ENCODE measurements at places on chromosomes 1 and 21.

DNA sequence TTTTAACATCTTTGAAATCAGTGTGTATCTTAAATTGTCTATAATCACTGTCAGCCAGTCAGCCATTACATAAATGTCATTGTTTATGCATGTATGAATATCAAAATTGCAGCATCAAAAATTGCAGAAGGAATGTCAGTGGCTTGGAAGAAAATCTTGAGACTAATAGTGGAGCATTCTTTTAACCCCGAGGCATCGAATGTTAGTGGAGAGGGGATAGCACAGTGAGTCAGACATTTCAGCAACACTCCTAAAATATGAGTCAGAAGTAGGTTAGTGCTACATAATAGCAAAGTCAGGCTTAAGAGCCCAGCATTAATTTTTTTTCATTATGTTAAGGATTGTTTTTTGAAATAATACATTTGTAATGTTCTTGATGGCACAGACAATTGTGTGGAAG, 45.5 kb downstream of the SNRPE start:
- no peak for DNase-seq

- DNase-seq, result no peak
Observed at GRCh38 chr1:75257424-75257823, 123.2 kb downstream of the LHX8 start.

DNA sequence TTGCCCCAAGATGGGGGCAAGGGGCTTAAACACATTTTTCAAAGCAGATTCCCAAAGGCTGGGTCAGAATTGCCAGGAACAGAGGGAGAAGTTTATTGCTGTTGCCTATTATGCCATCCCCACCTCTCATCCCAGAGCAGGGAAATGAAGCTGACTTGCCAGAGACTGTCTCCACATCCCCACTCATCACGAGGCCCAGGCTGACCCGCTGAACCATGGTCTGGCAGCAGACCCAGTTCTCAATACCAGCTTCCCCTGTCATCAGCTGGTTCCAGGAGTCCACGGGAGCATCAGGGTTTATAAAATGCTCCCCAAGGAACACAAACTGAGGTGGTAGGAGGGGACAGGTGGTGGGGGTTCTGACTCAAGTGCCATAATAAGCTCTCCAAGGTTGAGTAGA, 605.9 kb downstream of the NPHP4 start:
- DNase-seq, result no peak

DNA sequence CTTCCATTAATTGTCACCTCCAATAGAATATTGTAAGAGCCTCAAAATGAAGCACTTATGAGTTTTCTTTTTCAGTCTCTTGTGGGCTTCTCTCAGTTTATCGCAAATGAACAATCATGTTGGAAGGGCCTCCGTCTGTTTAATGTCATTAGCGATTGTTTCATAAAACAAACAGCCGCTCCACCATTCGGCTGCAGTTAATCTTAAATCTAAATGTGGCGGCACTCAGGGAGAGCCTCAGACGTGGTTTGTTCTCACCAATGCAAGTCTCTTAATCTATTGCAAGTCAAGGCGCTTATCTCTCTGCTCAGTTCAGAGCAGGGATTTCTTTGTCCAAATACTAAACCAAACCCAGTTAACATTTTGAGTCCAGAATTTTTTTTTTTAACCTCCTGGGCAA, 34.9 kb upstream of the ESRRG start:
- DNase-seq, result no peak

DNA sequence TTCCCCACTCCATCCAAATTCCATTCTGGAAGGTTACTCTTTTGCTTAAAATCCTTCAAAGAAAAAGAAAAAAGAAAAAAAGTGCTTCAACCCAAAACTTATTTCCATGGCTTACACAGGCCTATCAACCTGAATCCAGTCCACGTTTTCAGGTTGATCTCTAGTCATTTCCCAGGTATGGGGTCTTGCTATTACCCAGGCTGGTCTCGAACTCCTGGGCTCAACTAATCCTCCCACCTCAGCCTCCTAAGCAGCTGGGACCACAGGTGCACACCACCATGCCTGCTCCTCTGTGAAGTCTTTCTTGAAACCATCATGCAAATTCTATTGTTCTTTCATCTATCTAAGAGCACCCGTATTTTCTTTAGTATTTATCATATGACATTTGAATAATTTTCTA, 7.6 kb downstream of the RNF19B start:
- no peak for DNase-seq

GRCh38 chr1:206716870-206717673, 32.4 kb downstream of the MAPKAPK2 start:
- no peak for DNase-seq

DNA sequence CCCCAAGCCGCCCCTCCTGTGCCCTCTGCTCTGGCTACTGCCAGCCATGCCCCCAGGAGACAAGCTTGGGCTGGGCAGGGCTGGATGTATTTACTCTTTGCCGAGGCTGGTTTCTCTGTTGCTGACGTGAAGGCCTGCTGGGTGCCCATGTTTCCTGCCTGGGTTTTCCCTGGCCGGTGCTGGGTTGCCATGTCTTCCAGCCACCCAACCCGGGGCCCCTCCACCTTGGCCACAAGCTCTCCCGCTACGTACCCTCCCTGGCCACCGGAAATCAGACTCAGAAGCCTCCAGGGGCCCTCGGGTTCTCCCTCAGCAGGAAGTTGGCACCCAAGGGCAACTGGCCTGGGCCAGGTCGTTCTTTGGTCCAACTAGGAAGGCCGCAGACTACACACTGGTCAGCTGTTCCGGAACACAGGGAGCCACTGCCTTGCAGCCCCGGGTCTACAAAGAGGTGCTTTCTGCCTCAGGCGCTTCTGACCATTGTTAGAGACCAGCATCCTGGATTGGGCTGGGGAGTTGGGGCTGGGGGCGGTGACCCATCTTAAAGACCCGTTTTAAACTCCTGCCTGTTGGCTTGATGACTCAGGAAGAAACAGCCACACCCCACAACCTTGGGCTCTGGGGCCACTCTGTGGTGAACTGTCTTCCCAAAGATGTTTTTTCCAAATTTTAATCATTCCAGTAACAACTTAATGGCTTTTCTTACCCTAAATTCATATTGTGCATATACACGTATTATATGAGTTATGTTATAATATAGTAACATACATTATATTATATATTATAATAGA, 71.2 kb upstream of the RUNX3 start:
- no peak for DNase-seq

- no peak for DNase-seq
Observed at GRCh38 chr1:45608175-45609156, 15.4 kb downstream of the CCDC17 start.

GRCh38 chr1:64744492-64745180, at the start of gene RAVER2:
TSS of gene RAVER2 (plus strand) at chr1:64745075. CDS start at chr1:64745173, 98 bp downstream.
- DNase-seq, result peak; percentile 13

DNA sequence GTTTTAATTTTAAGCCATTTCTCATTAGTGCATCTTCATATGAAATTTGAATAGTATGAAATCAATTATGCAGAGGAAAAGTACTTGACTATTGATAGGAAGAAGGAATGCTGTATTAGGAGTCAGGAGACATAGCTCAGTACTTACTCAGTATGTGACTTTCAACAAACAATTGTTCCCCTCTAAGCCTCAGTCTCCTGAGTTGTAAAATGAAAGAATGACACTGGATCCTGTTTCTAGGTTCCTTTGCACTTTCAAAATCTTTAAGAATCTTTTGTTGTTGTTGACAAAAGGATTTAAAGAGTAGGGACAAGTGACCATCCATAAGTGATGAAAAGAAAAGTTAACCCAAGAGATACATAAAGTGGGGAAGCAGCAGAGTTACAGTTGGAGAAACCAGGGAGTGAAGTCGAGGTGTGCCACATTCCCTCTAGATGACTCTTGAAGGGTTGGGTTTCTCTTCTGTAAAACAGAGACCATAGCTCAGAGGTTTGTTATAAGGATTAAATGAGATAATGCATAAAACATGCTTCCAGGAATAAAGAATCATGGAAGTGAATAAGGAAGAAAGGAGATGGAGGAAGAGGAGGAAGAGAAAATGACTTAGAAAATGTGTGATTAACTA, 105.7 kb upstream of the KCNJ15 start:
- no peak for DNase-seq

- DNase-seq, result no peak
Observed at GRCh38 chr21:27329255-27329851, 362.5 kb upstream of the ADAMTS5 start.

GRCh38 chr1:65189576-65190115, 41.6 kb downstream of the AK4 start:
- DNase-seq, result no peak

DNA sequence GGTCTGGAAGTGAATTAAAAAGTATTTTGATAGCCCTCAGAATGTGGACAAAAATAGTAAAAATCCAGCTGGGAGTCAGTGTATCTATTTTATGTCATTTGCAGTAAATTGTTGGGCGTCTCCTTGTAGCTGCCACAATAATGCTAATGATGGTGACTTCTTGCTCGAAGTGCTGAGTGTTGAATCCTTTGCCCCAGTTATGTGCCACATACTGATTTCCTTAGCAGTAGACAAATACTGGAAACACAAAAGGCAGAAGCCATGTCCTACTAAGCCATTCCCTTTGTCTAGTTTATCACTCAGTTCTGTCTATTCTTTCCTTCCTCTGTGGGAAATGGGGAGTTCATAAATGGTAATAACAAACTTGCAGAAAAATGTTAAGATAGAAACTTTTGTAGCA, 70.7 kb upstream of the CXADR start:
- no peak for DNase-seq

- DNase-seq, result no peak
Observed at GRCh38 chr21:27369978-27370571, 403.2 kb upstream of the ADAMTS5 start.

- no peak for DNase-seq
Observed at GRCh38 chr1:23366598-23366997, 3.0 kb downstream of the ZNF436 start.

GRCh38 chr1:31259746-31260145, 20.1 kb upstream of the NKAIN1 start:
- no peak for DNase-seq

DNA sequence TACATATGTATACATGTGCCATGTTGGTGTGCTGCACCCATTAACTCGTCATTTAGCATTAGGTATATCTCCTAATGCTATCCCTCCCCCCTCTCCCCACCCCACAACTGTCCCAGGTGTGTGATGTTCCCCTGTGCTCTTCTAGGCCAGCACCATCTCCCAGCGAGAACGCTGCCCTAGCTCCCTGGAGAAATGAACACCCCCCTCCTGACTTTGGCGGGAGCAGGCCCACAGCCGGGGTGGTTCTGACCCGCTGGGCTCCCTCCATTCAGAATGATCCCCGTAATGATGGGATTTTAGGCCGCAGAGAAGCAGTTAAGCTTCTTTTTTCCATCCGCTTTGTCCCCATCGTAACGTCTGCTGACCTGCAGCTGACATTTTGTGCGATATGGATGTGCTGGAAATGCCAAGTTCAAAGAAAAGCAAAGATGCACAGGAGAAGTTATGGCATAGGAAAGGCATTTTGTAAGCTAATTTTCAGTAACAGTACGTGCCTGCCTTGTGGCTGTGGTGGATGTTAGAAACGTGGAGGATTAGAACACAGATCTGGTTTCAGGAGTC, 39.3 kb downstream of the ELK4 start:
- no peak for DNase-seq

GRCh38 chr1:33096363-33097005, 15.5 kb downstream of the AZIN2 start:
- no peak for DNase-seq

DNA sequence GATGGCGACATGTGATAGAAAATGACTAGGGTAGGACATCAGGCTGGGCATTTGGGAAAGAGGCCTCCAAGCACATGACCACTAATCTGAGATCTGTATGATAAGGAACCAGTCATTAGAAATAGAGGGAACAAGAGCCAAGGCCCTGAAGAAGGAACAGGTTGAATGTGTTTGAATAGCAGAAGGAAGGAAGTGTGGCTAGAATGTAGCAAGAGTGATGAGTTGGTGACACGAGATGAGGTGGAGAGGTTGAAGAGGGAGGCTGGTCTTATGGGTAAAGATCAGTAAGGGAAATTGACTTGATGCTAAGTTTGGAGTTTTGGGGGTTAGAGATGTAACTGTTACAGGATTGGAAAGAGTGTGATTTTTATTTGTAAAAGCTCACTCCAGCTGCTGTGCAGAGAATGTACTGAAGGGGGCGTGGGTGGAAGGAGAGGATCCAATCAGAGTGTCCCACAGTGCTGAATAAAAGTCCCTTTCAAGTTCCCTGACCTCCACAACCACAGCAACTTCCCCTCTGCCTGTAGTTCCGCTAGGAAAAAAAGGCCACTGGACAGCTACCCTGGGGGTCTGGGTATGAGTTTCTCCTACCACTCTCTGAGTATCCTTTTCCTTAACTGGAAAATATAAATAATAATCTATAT, 295.0 kb downstream of the OMA1 start:
- DNase-seq, result no peak

- DNase-seq, result no peak
Observed at GRCh38 chr1:200035397-200035955, 8.0 kb downstream of the NR5A2 start.

- DNase-seq, result no peak
Observed at GRCh38 chr21:30166171-30166570, 434 bp downstream of the CLDN17 start.

GRCh38 chr1:27057389-27057788, 44.7 kb upstream of the TENT5B start:
- no peak for DNase-seq

DNA sequence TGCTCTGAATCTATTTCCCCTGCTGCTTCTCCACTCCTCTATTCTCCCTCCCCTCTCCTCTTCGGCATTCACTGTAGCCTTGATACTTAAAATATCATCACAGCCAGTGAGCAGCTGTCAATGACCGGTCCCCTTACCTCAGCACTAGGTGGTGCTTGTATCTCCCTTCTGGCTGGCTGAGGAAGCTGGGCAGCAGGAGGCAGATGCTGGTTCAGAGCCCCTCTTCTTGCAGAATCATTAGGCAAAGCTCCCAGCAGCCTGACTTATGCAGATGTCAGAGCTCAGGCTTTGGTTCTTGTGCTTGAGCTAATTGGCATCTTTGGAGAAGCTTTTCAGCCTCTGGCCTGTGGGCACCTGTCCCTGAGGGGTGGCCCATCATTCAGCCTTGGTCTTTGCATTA, 31.9 kb upstream of the KCNA2 start:
- no peak for DNase-seq

- no peak for DNase-seq
Observed at GRCh38 chr1:11028018-11028417, 15.6 kb downstream of the TARDBP start.

DNA sequence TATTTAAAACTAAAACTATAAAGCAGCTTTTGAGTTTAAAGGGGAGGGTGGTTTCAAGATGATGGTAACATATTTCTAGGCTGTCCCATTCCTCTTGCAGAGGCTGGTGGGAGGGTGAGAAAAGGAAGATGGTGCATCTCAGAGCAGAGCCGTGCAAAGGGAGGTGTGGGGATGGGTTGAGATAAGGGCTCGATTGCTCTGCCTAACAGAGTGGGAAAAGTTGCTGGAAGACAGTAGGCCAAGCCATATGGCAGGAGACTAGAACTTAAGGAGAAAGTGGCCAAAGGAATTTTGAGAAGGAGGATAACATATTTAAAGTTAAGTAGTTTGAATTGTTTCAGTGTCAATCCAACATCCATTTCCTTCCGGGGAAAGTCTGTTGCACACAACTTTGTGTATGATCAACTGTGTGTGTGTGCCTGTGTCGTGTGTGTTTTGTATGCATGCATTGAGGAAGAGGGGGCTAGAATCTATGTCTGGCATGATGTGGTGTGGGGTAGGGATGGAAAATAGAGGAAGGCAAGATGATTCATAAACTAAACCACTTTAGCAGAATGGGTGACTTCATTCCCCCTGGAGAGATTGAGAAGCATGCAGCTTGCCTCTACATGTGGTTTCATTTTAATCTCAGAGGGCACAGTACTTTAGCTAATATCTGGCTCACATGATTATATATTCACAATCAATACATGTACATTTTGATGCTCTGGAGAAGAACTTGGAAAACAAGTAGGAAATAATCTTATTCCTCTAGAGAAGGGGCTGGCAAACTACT, 145.0 kb upstream of the DNAH14 start:
- DNase-seq, result no peak

- no peak for DNase-seq
Observed at GRCh38 chr1:65231718-65232330, 77.5 kb upstream of the DNAJC6 start.
